ENCODE measurements at places on chromosomes 5 and 9.

DNA sequence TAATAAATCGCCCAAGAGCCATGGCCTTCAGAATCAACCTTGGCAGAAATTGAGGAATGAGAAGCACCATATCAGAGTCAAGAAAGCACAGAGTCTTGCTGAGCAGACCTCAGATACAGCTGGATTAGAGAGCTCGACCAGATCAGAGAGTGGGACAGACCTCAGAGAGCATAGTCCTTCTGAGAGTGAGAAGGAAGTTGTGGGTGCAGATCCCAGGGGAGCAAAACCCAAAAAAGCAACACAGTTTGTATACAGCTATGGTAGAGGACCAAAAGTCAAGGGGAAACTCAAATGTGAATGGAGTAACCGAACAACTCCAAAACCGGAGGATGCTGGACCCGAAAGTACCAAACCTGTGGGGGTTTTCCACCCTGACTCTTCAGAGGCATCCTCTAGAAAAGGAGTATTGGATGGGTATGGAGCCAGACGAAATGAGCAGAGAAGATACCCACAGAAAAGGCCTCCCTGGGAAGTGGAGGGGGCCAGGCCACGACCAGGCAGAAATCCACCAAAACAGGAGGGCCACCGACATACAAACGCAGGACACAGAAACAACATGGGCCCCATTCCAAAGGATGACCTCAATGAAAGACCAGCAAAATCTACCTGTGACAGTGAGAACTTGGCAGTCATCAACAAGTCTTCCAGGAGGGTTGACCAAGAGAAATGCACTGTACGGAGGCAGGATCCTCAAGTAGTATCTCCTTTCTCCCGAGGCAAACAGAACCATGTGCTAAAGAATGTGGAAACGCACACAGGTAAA is 4.5 kb downstream of the NFX1 start:
- no peak for DNase-seq

GRCh38 chr5:135193213-135194125 is 159.4 kb upstream of the PITX1 start:
- DNase-seq = no peak

GRCh38 chr5:178537467-178538371 is 52.5 kb downstream of the COL23A1 start:
- DNase-seq = no peak

DNA sequence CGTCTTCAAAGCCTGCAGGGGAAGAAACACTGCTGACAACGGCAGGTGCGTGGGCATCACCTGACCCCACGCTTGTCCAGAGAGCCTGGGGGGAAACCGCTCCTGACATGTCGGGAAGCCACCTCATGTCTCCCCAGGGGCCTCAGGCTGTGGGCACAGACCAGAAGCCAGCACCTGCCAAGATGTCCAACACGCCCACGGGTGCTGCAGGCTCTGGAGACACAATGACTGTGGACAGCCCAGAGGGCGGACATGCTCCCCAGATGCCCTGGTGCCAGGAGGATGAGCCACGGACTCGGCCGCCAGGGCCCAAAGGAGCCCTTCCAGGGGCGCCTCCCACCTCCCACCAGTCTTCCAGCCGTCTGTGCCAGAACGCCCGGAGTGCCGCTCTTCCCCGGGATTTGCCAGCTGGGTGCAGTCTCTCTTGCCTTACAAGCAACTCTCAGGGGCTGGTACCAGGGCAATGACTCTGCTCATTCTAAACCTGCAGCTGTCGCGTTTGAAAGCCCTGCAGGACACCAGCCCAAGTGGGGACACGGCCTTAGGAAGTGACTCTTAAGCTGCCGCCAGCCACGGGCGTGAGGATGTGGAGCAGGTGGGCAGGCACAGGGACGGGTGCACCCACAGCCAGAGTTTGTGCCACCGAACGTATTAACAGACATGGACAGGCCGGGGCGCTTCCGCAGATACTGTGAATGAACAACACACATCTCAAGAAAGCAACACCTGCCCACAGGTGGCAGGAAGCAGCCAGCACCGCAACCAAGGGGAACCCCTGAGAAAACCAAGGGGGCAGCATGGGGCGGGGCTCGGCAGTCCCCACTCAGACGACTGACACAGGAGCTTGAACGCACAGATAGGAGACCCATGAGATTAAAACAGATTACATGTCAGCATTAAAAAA is 6.8 kb upstream of the LHX3 start:
- no peak for DNase-seq

DNA sequence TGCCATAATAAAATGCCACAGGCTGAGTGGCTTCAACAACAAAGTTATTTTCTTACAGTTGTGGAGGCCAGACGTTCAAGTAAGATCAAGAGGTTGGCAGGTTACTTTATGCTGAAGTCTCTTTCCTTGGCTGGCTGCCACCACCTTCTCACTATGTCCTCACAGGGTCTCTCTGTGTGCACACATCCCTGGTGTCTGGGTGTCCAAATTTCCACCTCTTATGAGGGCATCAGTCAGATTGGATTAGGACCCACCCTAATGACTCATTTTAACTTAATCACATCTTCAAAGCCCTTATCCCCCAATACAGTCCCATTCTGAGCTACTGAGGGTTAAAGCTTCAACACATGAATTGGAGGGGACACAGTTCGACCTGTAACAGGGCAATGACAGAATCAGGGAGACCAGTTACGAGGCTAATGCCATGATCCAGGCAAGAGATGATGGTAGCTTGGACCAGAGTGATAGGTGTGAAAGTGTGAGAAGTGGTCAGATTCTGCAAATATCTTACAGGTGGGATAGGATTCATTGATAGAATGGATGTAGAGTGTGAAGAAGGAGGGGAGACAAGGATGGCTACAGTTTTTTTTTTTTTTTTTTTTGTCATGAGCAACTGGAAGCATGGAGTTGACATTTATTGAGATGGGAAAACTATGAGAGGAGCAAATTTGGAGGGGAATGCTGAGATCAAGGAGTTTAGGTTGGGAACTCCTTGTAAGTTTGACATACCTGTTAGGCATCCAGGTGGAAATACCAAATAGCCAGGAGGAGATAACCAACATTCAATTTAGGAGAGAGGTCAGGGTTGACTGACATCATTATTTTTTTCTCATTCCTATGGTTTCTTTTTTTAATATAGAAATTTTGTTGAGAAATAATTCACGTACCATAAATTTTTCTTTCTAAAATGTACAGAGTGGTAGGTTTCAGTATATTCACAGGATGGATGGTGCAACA is 39.6 kb upstream of the FGF1 start:
- no peak for DNase-seq

- DNase-seq = no peak
These were observed 2.2 kb downstream of the NAA35 start for GRCh38 chr9:85942913-85943709.

GRCh38 chr5:85334-85995 is 6.5 kb upstream of the PLEKHG4B start:
- no peak for DNase-seq

GRCh38 chr5:23012842-23013241 is 159.7 kb upstream of the CDH12 start:
- DNase-seq = no peak

GRCh38 chr9:107539427-107540163 is 50.0 kb upstream of the KLF4 start:
- no peak for DNase-seq

- no peak for DNase-seq
These were observed 77.3 kb upstream of the CTSL start for GRCh38 chr9:87648606-87649005.

DNA sequence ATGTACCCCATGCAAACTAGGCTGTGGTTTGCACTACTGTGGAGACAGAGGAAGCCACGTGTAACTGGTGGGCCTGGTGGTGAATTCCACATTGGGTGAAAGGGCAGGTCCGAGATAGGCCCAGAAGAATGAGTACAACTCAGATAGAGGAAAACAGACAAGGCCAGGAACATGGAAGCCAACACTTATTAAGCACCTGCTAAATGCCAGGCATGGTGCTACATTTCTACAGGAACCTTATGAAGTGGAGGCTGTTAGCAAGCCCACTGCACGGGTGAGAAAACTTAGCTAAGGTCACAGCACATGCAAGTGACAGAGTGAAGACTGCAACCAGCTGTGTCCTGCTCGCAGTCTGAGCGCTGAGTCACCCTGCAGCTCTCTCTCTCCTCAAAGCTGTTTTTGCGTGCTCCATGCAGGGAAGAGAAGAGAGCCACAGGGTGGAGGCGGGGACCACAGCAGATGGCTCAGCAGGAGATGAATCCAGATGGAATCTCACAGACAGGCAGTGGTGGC is 65.5 kb upstream of the SPTLC1 start:
- DNase-seq = no peak

GRCh38 chr5:170466988-170467707 is 36.7 kb upstream of the KCNIP1 start:
- DNase-seq = no peak

GRCh38 chr5:56168066-56168478 is 65.1 kb downstream of the ANKRD55 start:
- no peak for DNase-seq

Measured in stimulated activated CD8-positive, alpha-beta memory T cell treated with anti-CD3 and anti-CD28 coated beads, Interleukin-4, amount 100 ng/mL, for 4 hours (primary cell).